ENCODE measurements at places on chromosomes 6 and 20.

DNA sequence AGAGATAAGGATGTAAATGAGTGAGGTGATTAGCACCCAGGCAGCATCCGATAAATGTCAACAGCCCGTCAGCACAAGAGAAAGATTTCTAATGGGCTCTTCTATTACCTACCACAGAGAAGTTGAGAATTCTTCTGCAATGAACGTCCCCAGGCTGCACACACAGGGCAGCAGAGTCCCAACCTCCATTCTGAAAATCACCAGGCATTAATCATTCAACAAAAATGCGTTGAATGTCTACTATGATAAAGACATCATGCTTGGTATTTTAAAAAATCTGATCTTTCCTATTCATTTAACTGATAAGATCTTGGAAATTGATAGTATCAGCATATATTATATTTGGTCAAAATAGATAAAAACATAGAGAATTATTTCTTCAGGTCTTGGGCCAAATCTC is 59.5 kb upstream of the VGLL2 start:
- DNase-seq, result no peak

DNA sequence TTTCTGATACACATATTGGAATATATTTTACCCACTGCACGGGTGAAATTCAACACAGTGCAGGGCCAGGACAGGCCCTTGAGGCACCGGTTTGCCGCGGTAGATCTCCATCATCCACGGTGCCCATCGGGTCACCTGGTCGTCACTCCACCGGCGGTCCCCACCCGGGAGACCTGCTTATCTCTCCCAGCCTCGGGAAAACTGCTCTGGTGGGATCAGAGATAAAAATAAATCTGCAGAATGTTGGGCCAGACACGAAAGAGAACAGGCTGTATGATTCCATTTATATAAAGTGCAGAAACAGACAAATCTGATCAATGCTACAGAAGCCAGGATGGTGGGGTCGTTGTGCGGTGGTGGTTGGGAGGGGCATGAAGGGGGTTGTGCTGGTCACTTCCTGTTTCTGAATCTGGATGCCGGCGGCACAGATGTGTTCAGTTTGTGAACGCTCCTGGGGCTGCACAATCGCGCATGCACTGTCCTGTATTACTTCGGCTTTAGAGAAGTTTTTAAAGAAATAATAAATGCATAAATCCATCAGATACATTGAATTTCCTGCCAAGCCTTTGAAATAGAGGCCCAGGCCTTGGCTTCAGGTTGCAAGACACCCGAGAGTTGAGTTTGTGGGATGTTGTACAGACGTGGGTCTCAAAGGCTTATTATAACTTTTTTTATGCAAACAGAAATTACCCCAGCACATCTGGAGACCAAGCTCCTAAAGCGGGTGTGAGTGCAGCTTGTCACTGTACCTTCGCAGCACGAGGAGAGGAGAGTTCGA is 54.3 kb downstream of the ANKRD60 start:
- DNase-seq, result no peak

- DNase-seq, result no peak
These were observed 35.9 kb downstream of the OPN5 start for GRCh38 chr6:47817749-47818148.

- DNase-seq, result no peak
These were observed 1.2 kb downstream of the MYB start for GRCh38 chr6:135182071-135183001.

DNA sequence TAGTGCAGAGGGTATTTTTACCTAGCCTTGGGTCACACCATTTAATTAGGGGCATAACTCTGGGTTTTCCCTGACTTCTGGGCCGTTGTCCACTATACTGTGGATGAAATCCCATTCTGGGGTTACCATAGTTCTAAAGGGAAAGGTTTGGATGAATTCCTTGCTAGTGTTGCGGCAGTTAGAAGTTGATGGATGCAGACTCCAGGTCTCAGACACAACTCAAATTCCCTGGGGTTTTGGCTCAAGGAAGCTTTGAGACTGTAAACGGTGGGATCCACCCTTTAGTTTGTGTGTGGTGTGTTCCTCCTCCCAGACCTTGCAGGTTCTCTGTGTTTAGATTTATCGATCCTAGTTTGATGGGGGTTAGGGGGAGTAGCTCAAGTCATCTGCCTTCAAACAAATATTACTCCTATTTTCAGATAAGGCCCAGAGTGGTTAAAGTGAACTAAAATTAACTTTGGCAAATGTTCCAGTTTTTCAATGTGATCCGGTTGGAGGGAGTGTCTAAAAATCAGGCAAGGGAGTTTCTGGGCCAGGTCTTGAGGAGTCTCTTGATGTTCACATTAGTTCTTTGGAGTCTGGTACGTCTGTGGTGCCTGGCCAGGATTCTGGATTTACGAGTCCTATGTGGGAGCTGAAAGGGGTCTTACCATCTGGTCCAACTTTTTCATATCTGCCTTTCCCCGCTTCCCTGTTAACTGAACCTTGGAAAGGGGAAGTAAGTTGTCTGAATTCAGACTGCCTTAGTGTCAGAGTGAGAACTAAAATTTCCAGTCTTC is 1.5 kb downstream of the RALY start:
- no peak for DNase-seq

DNA sequence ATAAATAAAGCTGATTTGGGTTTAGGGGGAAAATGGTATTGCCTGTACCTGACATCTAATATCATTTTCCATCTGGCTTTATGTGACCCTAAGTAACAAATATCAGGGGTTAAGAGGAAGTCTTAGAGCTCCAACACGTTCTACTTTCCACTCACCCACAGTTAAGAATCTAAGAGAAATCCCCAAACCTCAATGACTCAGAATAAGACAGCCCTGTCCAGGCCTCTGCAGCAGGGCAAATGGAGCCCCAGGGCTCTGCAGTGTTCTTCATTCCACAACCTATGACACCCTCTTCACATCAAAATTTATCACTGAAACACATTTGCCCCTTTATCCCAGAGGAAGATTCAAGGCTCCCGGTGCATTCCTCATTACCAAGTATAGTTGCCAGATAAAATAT is 20.3 kb upstream of the TENT5A start:
- DNase-seq, result no peak

DNA sequence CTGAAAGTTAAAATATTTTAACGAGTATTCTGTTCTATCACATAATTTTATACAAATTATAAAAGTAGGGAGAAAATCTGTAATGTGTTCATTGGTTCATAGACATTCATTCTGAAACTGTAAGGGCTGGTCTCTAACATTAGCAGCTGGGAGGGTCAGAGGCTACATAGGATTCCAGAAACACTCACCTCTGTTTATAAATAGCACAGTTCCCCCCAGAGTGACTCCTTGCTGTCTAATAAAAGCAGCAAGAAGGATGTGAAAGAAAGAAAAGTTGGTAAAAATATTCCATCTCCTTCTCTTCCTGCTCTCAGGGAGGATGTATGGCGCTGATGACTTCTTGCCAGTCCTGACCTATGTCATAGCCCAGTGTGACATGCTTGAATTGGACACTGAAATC is 25.3 kb upstream of the NAA20 start:
- no peak for DNase-seq

- DNase-seq, result no peak
These were observed 189.4 kb upstream of the RREB1 start for GRCh38 chr6:6918216-6918983.

DNA sequence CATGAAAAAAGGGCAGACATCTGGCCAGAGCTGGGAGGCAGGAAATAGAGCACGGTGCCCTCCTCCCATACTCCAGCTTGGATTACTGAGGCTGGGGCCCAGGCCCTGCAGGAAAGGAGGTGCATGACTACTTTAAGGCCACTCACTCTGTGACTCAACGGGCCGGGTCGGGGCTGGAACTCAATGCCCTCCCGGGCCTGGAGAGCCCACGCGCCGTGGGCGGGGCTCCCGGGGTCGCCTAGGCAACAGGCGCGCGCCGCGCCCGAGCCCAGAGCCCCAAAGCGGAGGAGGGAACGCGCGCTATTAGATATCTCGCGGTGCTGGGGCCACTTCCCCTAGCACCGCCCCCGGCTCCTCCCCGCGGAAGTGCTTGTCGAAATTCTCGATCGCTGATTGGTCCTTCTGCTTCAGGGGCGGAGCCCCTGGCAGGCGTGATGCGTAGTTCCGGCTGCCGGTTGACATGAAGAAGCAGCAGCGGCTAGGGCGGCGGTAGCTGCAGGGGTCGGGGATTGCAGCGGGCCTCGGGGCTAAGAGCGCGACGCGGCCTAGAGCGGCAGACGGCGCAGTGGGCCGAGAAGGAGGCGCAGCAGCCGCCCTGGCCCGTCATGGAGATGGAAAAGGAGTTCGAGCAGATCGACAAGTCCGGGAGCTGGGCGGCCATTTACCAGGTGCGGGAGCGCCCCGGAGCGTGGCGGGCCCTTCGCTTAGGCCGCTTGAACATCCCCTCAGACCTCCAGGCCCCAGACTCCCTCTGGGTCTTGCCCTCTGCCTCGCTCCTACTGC is at the start of gene PTPN1:
TSS of gene PTPN1 (plus strand) at position 461 of the 783 bp plus-strand sequence. CDS start at position 606, 145 bp downstream.
- DNase-seq, result peak; percentile 98

GRCh38 chr20:934186-934840 is 18.2 kb upstream of the ANGPT4 start:
- DNase-seq, result no peak

GRCh38 chr6:128336436-128337095 is 183.8 kb downstream of the PTPRK start:
- no peak for DNase-seq

GRCh38 chr6:43725643-43726580 is 38.3 kb upstream of the MRPS18A start:
- DNase-seq, result no peak

DNA sequence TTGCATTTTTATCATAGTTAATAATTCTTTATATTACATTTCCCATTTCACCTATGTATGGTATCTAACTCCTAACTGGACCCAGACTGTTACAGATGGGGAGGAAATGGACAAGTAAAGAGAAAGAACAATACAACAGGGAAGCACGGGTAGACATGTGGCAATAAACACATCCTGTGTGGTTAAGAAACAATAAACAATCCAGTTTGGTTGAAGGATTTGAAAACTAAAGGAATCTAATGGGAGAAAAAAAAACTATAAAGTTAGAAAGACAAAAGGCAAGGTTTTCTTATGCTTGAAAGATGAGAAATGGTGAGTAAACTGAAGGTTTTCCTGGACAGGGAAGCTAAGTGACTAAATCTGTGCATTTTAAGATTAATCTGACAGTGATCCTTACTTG is 34.9 kb upstream of the ALDH8A1 start:
- no peak for DNase-seq

GRCh38 chr6:107618672-107619071 is 128.8 kb downstream of the SOBP start:
- no peak for DNase-seq

- DNase-seq, result no peak
These were observed 115.9 kb upstream of the ARMC2 start for GRCh38 chr6:108732091-108732870.

Data from COR-L47 (cell line).